Fibroblast of villous mesenchyme (primary cell): ENCODE measurements at places on chromosomes 3 and 15. TPM values are rescaled to one million over a fixed set of nuclear protein-coding genes. Genes with fewer than 3 reads are reported as not detected.

DNA sequence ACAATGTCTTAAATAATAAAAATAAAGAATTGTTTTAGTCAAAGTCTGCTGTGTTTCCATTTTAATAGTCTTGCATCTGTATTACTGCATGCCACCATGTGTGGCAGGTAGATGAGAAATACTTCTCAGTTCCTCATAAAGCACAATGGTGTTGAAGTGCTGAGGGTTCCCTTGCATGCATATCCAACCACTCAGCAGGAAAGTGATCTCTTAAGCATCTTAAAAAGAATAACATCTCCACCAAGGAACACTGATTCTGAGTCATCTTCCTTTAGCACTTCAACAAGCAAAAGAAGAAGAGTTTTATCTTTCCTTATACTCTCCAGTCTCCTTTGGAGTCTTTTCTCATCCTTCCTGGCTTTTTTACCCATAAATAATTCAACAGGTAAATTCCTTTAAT lies 602.0 kb downstream of the TBL1XR1 start:
- DNase-seq: peak; percentile 7

DNA sequence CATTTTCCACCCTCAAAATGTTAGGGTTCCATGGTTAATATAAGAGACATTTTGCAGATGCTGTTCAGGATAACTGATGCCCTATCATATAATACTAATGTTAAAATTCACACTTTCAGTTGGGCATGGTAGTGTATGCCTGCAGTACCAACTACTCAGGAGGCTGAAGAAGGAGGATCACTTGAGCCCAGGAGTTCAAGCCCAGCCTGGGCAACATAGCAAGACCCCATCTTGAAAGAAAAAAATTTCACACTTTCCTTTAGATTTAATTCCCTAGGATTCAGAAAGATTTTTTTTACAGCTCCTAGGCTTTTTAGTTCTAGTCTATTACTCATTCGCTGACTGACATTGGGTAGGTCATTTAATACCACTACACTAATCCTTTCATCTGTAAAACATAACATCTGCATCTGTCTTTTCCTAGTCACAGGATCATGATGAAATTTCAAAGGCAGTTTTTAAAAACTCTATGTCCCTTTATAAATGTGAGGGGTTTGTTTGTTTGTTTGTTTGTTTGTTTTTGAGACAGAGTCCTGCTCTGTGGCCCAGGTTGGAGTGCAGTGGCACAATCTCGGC lies 103.7 kb downstream of the MYO5A start:
- DNase-seq: peak; percentile 44

The GPR156 gene
- total RNA-seq: 0.43 and 1.3 TPM in 2 replicates

- no peak for DNase-seq
Observed at GRCh38 chr15:68599560-68600071, 20.8 kb downstream of the CORO2B start.

DNA sequence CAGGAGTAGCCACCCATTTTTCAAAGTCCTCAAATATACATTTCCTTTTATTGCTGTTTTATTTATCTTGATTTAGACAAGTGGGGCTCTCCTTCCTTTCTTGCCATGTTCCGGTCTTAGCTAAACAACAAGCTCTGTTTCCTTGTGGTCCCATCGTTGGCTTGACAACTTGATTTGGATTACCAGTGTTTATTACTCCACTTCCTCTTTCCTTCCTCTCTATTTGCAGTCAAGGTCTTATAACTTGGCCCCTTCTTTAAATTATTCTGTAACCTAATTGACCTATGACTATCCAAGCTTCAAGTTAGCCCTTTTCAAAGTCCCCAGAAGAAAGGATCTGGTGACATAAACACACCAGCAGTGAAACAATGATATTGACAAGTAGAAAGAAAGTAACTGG lies 130.6 kb upstream of the STT3B start:
- DNase-seq: no peak

DNA sequence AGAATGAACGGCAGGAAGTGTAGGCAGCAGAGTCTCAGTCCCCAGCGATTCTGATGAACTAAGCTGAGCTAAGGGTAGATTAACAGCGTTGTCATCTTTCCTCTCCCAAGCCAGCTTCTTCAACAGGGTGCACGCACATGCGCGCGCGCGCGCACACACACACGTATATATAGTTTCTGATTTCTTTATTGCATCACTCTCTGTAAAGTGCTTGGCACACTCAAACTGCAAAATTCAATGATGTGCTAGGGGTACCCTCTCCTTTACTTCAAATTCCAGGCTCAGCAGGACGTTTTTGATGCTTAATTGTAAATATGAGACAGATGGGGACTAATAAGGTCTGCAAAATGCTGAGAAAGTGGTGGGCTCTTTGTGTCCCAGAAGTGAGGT lies 26.1 kb upstream of the VPS8 start:
- DNase-seq: no peak

The PAQR9 gene
- total RNA-seq: not detected in 2 replicates

DNA sequence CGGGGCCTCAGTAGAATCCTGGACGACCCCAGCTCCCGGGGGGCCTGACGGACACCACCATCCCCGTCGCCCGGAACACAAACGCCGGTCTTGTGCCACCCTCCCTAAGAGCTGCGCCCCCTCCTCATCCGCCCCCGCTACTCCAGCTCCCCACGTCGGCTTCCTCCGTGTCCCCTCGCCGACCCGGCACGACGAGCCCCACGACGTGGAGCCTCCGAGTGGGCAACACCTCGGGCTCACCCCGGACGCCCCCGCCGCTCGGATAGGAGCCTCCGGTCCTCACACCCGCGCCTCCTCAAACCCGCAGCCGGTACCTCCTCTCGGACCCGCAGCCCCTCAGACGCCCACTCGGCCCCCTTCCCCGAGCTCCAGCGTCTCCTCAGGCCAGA lies 525 bp downstream of the NPTN start:
- DNase-seq: no peak

GRCh38 chr3:33196538-33196937 lies 22.1 kb downstream of the SUSD5 start:
- no peak for DNase-seq

GRCh38 chr3:134302674-134303073 lies 52.0 kb upstream of the RYK start:
- no peak for DNase-seq

The FGD5 gene
- under 0.01 TPM in 1 of 2 replicates, not detected in the other for total RNA-seq

DNA sequence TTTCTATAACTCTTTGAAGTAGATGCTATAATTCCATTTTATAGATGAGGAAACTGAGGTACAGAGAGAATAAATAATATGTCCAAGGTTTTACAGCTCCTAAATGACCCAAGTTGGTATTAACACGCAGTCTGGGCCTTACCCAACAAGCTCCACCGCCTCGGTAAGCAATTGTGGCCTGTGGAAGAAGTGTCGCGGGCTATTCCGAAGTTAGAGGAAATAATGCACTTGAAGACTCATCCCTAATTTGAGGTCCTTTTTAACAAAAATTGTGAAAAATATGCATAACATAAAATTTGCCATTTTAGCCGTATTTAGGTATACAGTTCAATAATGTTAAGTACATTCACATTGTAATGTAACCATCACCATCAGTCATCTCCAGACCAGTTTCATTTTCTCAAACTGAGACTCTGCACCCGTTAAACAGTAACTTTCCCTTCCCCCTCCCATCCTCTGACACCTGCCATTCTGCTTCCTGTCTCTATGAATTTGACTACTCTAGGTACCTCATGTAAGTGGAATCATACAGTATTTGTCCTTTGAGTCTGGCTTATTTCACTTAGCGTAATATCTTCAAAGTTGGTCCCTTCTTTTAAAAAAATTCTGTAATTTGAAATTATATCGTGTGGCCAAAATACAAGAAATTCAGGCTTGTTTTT lies 18.2 kb downstream of the IDH3A start:
- DNase-seq: no peak

DNA sequence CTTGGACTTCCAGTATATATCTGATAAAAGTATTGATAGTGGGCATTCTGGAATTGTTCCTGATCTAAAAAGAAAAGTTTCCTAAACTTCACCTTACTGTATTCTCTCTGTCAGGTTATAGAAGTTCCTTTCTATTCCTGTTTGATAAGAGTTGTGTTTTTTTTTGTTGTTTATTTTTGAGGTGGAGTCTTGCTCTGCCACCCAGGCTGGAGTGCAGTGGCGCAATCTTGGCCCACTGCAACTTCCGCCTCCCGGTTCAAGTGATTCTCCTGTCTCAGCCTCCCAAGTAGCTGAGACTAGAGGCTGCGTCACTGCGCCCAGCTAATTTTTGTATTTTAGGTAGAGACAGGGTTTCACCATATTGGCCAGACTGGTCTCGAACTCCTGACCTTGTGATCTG lies 13.1 kb downstream of the BLM start:
- no peak for DNase-seq

DNA sequence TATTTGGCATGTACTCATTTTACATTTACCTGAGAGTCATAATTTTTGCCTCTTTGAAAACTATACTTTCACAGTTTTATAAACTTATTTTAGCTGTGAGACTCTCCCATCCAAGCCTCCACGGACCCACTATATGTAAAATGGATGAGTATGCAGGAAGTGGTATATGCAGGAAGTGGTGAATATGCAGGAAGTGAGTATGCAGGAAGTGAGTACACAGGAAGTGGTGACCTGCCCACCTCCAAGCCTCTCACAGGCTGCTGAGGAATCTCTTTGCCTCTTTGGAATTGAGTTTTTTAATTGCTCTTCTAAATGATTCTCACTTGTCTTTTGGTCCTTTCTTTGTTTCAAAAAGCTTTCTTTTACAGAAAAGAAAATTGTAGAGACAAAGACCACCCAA lies 85.2 kb downstream of the KBTBD8 start:
- no peak for DNase-seq

DNA sequence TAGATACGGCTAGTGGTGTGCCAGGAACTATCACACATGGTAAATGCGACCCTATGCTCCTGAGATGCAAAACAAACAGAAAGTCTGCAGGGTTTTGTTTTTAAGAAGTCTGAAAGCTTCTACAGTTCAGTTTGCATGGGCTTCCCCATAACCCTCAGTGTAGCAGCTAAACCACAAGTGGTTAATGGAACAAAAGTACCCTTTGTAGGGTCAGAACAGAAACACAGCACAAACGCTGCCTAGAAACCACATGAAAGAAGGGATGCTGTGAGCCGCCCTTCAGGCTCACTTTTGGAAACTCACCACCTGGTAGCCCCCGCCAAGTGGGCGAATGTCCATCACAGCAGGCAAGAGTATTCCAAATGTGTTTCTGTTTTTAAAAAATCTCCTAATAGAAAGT lies 46.2 kb downstream of the CTDSPL start:
- no peak for DNase-seq

- DNase-seq: no peak
Observed at GRCh38 chr3:81470524-81471278, 290.7 kb downstream of the GBE1 start.

The SYNPR gene
- not detected in 2 replicates for total RNA-seq

- peak; percentile 36 for DNase-seq
Observed at GRCh38 chr3:175430983-175431773, 572.0 kb downstream of the NAALADL2 start.

GRCh38 chr15:75053748-75054125 lies 30.3 kb downstream of the PPCDC start:
- DNase-seq: no peak

The MME gene
- total RNA-seq: 310 and 479 TPM in 2 replicates

GRCh38 chr3:76715426-76715825 lies 324.5 kb upstream of the ROBO2 start:
- no peak for DNase-seq

GRCh38 chr3:122391681-122392446 lies 7.9 kb downstream of the FAM162A start:
- no peak for DNase-seq

DNA sequence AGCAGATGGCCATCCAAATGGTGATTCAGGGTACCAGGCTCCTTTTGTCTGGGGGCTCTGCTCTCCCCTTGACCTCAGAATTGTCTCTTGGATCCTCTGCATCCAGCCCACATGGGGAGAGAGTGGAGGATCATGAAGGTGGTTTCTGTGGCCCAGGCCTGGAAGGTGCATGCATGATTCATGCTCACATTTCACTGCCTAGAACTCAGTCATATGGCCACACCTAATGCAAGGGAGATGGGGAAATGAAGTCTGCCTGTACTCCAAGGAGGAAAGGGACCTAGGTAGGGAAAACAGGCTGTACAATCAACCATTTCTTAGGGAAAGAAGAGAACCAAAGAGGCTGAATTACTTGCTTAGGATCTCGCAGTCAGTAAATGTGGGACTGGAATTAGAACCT lies 15.1 kb downstream of the HRG start:
- DNase-seq: no peak

DNA sequence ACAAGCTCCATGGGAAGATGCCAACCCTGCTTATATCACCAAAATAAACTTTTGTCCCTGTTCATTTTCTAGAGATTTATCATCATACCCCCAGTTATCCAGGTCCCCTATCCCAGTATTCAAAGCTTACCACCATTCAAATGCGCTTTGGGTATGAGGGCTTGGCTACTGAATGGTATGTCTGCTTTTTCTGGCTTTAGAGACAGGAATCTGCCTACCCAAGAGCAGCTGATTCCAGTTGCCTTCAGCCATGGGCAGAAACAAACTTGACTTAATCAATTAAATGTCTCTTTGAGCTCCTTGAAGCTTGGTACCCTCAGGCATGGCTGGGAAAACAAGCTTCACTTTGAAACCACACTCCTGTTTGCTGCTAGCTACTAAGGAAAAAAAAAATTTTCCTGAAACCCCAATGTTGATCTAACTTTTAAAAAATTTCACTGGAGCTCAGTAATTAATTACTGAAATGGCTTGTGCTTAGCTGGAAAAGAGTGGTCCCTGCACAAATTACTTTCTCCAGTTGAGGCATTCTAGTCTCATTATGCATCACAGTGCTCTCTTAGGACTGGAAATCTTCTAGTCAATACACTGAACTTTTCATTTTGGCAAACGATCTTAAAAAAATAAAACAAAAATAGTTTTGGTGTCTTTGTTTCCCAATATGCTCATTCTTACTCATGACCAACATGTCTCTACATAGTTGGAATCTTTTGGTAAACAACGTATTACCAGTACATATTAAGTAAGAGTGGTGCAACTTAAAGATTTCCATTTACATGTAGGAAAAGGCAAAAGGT lies 242.8 kb downstream of the DTWD1 start:
- DNase-seq: peak; percentile 88

- no peak for DNase-seq
Observed at GRCh38 chr3:110743202-110743601, 328.4 kb upstream of the NECTIN3 start.

GRCh38 chr3:145032791-145033190 lies 1061.2 kb downstream of the DIPK2A start:
- no peak for DNase-seq

DNA sequence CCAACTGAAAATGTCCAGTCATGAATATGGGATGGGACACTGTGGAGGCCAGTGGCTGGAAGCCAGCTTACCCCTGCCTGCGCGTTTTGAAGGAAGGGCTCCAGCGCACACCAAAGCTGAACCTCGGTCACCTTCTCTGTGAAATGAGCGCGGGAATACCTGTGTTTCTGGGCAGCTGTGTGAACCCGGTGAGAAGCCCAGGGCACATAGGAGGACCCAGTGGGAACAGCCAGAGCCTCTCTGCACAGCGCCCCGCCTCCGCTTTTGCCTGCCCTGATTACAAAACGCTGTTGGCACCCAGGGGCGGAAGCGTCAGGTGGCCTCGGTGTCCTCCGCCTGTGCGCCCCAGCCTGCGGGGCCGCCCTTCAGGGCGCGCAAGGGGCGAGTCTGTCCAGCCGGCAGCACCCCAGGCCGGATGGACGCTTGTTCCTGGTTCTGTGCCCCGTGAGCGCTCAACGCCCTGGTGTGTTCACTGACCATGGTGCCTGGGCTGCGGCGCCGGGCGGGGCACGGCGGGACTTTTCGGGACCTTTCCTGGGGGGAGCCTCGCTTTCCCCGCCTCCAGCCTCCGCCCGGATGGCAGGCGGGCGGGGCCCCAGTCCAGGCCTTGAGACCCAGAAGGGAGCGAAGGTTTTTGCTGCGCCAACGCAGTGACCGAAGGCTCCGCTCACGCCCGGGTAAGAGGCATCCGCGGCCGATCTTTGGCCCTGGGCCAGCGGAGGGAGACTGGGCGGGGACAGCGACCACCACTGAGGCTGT lies at the start of gene SQOR:
TSS of gene SQOR (plus strand) at position 598 of the 759 bp plus-strand sequence. CDS start 23,895 bp downstream, outside the sequence.
- DNase-seq: peak; percentile 72
